ENCODE measurements at places on chromosomes 2 and 18. TPM values are rescaled to one million over a fixed set of nuclear protein-coding genes. Genes with fewer than 3 reads are reported as not detected.

GRCh38 chr2:148646231-148646559, 1.6 kb downstream of the EPC2 start:
- no peak overlapping the region for H3K27ac ChIP-seq
- peak overlapping the region; percentile 88 for H3K4me3 ChIP-seq
- peaks cover 4% of the 10 kb centered on the region for H3K4me1 ChIP-seq
- no peaks in the 10 kb centered on the region for H3K27me3 ChIP-seq
- no peaks in the 10 kb centered on the region for H3K36me3 ChIP-seq

- H3K27me3 ChIP-seq, result no peaks in the 10 kb centered on the region
- H3K4me3 ChIP-seq, result no peak overlapping the region
- peaks cover 2% of the 10 kb centered on the region for H3K4me1 ChIP-seq
- no peak overlapping the region for H3K27ac ChIP-seq
- DNase-seq, result no peak
- H3K36me3 ChIP-seq, result no peaks in the 10 kb centered on the region
Observed at GRCh38 chr2:145748927-145749326, 1229.0 kb upstream of the ZEB2 start.

The SERPINB13 gene
- total RNA-seq, result not detected

DNA sequence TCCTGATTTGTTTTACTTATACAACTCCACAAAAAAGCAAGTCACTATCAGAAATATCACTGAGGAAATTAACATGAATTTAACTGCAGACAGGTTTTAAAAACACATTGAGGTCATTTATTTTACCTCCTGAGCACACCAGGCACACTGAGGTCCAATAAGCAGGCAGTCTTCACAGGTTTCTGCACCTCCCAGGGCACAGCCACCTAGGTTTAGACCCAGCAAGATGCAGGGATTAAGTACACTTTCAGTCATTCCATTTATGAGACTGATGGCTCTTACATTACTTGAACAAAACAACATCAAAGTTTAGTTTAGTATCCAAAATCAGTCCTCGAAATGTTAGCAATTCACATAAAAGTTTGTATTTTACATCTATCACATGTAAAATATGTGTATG, 1.0 kb downstream of the ITGB6 start:
- no peak for DNase-seq
- H3K4me3 ChIP-seq, result no peak overlapping the region
- H3K4me1 ChIP-seq, result no peaks in the 10 kb centered on the region
- no peak overlapping the region for H3K27ac ChIP-seq
- no peaks in the 10 kb centered on the region for H3K36me3 ChIP-seq
- H3K27me3 ChIP-seq, result no peaks in the 10 kb centered on the region

DNA sequence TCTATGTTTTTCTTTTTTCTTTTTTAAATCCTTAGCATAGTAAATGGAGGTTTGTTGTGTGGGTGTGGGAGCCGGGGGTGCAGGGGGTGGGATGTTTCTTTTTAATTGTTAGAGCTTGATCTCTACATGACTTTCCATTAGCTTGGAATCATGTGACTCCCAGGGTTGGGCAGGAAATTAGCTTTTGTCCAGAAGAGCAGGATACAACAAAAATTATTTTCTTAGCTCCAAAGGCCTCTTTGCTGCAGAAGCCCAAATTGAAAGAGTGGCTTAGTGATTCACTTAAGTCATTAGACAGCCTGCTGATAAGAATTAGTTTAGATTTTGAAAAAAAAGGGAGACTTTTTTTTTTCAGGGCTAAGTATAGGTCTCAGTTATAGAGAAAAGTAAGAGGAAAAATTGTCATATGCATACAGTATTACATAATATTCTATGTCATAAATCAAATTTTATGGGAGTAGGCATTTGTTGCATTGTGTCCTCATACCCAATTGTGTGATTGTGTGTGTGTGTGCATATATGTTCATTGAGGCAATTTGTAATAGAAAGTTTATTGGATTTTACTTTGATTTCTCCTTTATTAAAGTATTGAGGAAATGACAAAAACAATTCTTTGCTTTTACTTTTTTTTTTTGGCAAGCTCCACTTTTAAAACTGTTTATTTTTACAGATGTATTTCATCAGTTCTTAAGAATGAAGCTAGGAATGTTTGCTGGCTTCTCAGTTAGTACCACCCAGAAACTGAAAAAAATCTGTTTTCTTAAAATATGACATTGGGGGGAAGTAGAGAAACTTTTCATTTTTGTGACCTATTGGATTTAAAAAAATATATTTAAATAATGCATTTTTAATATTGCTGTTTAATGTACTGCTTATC, 47.4 kb downstream of the TSPYL6 start:
- no peak overlapping the region for H3K27ac ChIP-seq
- H3K4me1 ChIP-seq, result peaks cover 3% of the 10 kb centered on the region
- DNase-seq, result no peak
- H3K36me3 ChIP-seq, result no peaks in the 10 kb centered on the region

The DIPK1C gene
- total RNA-seq, result not detected

- H3K27me3 ChIP-seq, result no peaks in the 10 kb centered on the region
- peaks cover 10% of the 10 kb centered on the region for H3K4me1 ChIP-seq
- peak; percentile 82 for DNase-seq
- H3K27ac ChIP-seq, result peak overlapping the region; percentile 98
Observed at GRCh38 chr2:55049043-55049820, 1.0 kb downstream of the RTN4 start.

GRCh38 chr2:154700136-154700535, 1.6 kb downstream of the KCNJ3 start:
- no peaks in the 10 kb centered on the region for H3K36me3 ChIP-seq
- peaks cover 14% of the 10 kb centered on the region for H3K27me3 ChIP-seq
- H3K4me1 ChIP-seq, result no peaks in the 10 kb centered on the region
- no peak overlapping the region for H3K4me3 ChIP-seq

The PDE11A gene
- total RNA-seq, result 0.19 TPM

GRCh38 chr2:38406597-38407110, 29.6 kb upstream of the ATL2 start:
- H3K4me1 ChIP-seq, result peaks cover 16% of the 10 kb centered on the region
- no peaks in the 10 kb centered on the region for H3K36me3 ChIP-seq
- H3K4me3 ChIP-seq, result no peak overlapping the region
- DNase-seq, result no peak

The IL1R2 gene
- total RNA-seq, result not detected

DNA sequence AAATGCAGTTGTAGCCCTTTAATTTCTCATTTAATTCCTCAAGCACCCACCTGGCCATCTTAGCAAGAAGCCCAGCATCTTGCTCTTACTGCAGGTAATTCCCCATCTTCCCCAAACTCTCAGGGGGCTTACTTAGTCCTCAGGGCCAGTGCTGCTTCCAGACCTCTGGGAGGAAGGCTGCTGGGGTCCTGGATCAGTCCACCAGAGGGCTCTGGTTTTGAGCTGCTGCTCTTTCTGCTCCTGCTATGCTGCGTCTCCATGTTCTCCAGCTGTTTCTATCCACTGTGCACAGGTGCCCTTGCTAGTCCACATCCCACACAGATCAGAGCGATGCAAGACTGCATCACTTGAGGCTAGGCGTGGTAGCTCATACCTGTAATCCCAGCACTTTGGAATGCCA, 34.5 kb upstream of the TMEM87B start:
- no peaks in the 10 kb centered on the region for H3K27me3 ChIP-seq

- H3K36me3 ChIP-seq, result no peaks in the 10 kb centered on the region
- H3K27ac ChIP-seq, result no peak overlapping the region
- no peaks in the 10 kb centered on the region for H3K27me3 ChIP-seq
- no peak for DNase-seq
- H3K4me1 ChIP-seq, result no peaks in the 10 kb centered on the region
Observed at GRCh38 chr2:974054-974453, 23.4 kb downstream of the SNTG2 start.

DNA sequence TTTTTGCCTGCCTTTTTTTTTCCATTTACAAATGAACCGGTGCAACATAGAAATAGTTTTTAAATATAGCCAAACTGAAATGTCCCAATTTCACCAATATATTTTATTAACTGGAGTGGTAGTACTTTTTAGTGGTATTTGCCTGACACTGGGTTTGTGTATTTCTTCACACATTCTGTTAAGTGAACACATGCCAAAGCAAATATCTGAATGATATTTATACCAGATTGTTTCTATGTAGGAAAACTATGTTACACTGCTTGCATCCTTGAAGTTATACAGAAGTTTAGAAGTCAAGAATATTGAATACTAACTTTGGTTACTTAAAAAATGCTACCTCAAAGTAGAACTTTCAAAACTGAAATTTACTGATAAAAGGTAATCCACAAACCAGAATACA, 19.4 kb upstream of the ITPRID2 start:
- H3K4me3 ChIP-seq, result no peak overlapping the region
- H3K27me3 ChIP-seq, result no peaks in the 10 kb centered on the region
- no peak overlapping the region for H3K27ac ChIP-seq
- no peak for DNase-seq

GRCh38 chr2:144466637-144467036, 53.3 kb downstream of the ZEB2 start:
- H3K4me3 ChIP-seq, result no peak overlapping the region
- H3K4me1 ChIP-seq, result peaks cover 14% of the 10 kb centered on the region
- H3K36me3 ChIP-seq, result no peaks in the 10 kb centered on the region
- no peak for DNase-seq
- no peak overlapping the region for H3K27ac ChIP-seq
- H3K27me3 ChIP-seq, result no peaks in the 10 kb centered on the region

All from H1 (cell line).